ENCODE measurements at places on chromosomes 11 and 22.

GRCh38 chr11:47731475-47731874 is 16.3 kb upstream of the AGBL2 start:
- no peak for DNase-seq

DNA sequence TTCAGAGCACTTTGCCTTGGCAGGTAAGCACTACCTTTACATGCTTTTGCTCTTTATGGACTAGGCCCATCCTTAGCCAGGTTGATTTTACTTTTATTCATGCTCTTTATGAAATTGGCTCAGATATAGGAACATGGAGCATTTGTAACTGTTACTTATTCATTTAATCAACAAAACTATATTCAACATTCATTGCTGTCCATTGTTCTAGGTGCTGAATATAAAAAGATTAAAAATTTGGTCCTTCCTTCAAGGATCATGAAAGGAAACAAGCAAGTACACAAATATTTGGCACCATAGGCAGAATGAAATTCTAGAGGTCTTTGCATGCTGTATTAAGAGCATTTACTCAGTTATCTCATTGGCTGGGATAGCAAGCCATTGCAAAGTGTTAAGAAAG is 161.9 kb upstream of the TTC12 start:
- DNase-seq = no peak

DNA sequence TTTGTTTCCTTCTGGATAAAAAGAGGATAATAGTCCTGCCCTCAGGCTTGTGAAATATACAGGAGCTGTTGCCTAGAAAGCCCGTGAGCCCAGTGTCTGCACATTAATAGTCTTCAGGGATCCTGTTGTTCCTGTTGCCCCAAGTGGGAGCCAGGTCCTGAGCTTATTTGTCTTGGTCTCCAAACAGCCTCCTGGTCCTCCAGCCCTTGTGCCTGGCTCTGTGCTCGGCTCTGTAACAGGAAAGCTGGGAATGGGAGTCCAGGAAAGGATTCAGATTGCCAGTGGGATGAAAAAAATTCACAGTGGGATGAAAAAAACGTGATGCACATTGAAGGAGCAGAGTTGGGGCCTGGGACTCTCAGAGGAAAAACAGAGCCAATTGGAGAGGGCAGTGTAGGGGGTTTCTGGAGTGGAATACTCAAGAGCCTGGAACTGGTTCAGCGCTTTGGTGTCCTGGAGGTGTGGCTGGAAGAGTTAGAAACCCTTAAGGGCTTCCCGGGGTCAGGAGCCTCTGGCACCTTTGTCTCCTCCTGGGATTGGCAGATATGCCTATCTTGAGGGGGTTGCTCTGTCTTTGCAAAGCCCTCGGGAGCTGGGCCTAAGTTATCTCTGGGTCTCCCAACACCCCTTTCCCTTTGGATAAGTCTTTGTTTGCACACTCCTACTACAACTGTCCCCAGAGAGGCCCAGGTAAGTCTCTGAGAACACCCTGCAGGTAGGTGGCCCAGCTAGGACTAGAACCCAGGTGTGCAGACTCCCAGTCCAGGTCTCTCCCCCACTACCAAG is 2.3 kb upstream of the INPPL1 start:
- no peak for DNase-seq

- DNase-seq = no peak
These were observed 39.9 kb upstream of the RAB1B start for GRCh38 chr11:66228521-66228920.

DNA sequence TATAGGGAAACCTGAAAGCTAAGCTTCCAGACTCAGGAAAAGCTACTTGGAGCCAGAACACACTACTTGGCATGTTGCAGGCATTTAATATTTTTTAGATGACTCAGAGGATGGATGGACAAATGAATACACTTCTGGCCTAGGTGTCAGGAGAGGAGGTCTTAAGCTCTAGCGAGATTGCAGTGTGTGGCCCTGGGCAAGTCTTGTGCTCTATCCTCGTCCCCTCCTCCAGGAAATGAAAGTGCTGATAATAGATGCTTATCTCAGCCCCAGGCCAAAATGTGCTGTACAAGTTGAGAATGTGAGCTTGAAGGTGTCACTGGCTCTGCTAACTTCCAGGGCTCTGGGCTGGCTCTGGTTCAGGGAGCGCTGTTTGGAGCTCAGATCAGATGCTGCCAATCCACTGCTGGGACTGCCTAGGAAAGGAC is 136.3 kb downstream of the PKNOX2 start:
- DNase-seq = peak; percentile 78

- no peak for DNase-seq
These were observed 198.1 kb upstream of the SEZ6L start for GRCh38 chr22:25970999-25971811.

DNA sequence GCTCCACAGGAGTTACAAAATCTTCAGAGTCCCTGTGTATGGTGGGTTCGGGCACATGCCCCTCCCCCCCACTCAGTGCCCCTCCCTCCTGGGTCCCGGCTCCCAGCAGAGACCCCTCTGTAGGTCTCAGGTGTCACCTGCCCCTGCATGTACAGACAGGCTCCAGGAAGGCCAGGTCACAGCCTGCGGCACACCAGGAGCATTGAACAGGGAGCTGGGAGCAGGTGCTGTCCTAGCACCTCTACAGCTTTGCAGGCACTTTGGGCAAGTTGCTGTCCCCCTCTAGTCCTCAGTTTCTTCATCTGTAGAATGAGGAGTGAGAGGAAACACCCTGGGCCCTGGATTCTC is 80.1 kb upstream of the RTL6 start:
- no peak for DNase-seq

DNA sequence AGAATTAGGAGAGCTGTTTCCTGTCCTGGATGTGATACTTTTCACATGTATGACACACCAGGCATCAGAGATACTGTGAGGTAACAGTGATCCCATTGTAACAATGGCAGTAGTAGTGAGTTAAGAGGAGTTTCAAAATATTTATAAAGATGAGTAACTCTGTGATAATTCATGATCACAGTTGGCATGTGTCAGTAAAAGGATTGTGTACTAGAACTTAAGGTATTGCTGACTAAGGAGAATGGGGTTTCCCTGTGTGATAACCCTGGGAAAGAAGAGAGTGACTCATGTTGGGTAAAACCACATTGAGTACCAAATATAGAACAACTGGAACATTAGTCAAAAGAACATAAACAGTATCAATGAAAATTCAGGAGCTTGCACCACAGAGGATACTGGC is 22.9 kb upstream of the SLC5A1 start:
- peak; percentile 88 for DNase-seq

- peak; percentile 81 for DNase-seq
These were observed 172.5 kb upstream of the TMEM45B start for GRCh38 chr11:129643031-129643721.
